ENCODE measurements at places on chromosomes 7 and 10. TPM values are rescaled to one million over a fixed set of nuclear protein-coding genes. Genes with fewer than 3 reads are reported as not detected.

DNA sequence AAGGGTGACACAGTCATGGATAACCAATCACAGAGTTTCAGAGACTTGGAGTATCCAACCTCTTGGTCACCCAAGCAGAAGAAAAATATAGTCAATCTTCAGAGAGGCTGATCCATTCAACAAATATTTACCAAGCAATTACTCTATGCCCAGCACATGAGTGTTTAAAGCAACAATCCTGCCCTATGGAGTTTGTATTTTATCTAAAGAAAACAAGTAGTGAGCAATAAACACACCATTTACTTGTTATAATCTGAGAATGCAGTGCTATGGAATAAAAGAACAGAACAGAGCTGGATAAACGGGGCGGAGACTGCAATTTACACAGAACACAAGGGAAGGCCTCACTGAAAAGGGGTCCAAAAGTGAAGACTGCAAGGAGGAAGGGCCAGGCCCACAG lies 63.8 kb downstream of the GRB10 start:
- no peak overlapping the region for H3K27ac ChIP-seq
- no peaks in the 10 kb centered on the region for H3K4me1 ChIP-seq
- DNase-seq = no peak
- no peaks in the 10 kb centered on the region for H3K27me3 ChIP-seq
- no peak overlapping the region for H3K4me3 ChIP-seq
- no peaks in the 10 kb centered on the region for H3K36me3 ChIP-seq

DNA sequence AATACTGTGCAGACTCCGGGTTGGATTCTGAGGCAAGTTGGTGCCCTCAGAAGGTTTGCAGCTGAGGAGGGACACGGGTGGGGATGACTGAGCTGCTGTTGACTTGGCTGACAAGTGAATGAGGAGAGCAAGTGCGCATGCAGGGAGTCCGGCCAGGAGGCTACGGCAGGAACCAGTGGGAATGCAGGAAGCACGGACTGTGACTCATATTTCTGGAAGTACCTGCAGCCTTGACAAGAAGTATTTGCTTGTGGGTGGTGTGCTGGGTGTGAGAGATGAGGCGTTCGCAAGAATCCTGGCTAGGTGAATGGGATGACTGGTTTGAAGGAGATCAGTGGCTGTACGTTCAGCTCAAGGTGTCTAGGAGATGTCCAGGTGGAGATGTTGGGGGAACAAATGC lies 30.8 kb upstream of the FXYD4 start:
- peaks cover 4% of the 10 kb centered on the region for H3K27me3 ChIP-seq
- peaks cover 38% of the 10 kb centered on the region for H3K4me1 ChIP-seq
- DNase-seq = no peak
- peak overlapping the region; percentile 31 for H3K27ac ChIP-seq

DNA sequence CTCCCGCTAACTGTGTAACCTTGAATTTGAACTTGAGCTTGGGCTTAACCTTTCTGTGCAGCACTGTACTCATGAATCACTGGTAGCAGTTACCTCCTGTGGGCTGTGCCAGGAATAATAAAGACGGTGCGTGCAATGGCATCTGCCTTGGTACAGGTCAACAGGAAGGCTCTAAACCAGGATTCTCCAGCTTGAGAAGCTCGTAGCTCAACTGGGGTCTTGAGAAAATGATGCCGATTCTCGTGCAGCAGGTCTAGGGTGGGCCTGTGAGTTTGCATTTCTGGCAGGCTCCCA lies 112.5 kb upstream of the ANLN start:
- peaks cover 4% of the 10 kb centered on the region for H3K27me3 ChIP-seq
- no peak for DNase-seq
- no peak overlapping the region for H3K27ac ChIP-seq
- no peak overlapping the region for H3K4me3 ChIP-seq
- H3K36me3 ChIP-seq = no peaks in the 10 kb centered on the region

GRCh38 chr10:14822879-14823755 lies 14.7 kb downstream of the CDNF start:
- no peak overlapping the region for H3K27ac ChIP-seq
- H3K4me1 ChIP-seq = peaks cover 22% of the 10 kb centered on the region
- DNase-seq = no peak
- no peak overlapping the region for H3K4me3 ChIP-seq

DNA sequence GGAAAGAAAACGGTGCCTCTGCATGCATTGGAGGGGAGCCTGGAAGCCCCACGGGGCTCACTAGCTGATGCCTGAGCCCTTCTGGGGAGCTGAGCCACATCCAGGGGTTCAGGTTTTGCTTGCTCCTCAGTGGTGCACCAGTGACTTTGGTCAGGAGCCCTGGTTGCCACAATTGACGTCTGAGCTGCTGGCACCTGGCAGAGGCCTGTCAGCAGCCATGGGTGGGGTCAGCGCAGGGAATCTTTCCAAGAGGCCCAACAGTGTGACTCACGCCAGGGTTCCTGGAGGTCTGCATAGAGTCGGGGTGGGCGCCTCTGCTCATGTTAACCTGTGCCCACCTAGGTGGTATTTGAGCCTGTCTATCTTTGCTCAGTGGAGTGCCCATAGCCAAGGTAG lies 138.7 kb downstream of the NEURL1 start:
- H3K27ac ChIP-seq = no peak overlapping the region
- DNase-seq = no peak
- H3K4me3 ChIP-seq = no peak overlapping the region
- H3K4me1 ChIP-seq = no peaks in the 10 kb centered on the region
- H3K36me3 ChIP-seq = peaks cover 1% of the 10 kb centered on the region
- H3K27me3 ChIP-seq = no peaks in the 10 kb centered on the region

DNA sequence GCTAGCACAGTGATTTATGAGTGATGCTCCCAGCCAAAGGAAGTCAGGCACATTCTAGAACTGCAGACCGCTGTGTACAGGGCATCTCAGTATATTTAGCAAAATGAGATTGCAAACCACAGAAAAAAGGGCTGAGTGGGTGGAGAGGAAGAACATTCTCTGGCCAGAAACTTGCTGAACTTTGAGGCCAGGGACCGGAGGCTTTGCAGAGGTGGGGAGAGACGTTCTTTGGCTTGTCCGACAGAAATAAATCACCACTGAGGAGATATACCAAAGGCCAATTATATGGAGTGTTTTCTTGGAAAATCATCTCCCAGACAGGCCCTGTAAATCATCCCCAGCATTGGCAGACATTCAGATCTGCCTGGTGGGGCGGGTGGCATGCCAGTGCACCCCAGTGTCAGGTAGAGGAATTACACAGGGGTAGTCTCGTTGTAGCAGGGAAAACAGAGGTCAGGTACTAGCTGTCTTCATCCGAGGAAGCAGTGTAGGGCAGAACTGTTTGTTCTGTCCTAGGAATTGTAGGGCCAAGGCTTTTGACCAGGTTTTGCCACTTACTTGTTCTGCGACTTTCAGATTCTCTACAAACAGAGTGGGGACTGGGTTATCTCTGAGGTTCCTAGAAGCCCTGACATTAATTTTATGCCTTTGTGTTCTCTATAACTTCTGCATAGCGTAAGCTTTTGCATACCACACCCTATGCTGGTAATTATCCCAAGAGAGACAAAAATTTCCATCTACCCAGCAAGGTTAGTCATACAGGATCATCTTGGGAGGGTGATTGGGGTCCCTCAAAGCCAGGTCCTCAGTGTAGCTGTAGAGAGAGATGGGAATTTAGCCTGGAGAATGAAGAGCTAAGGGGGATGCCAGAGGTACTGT lies 655.6 kb downstream of the LRMDA start:
- H3K27ac ChIP-seq = no peak overlapping the region
- no peaks in the 10 kb centered on the region for H3K27me3 ChIP-seq
- DNase-seq = no peak
- H3K4me3 ChIP-seq = no peak overlapping the region

DNA sequence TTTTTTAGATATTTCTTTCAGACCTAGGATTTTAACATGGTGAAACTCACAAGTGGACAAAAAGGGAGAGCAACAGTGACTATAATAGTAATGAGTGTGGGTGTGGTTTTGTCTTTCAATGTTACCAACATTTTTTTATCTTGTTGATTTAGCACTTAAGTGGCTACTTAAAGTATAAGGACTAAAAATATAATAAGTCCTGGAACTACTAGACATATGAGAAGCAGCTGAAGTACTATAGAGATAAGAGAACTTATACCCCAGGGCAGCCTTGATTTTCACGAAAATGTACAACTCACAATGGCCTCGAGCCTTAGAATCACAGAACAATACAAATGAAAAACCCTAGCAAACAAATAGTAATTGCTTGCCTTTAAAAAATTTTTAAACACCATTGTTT lies 1151.8 kb downstream of the TYW1 start:
- H3K4me3 ChIP-seq = no peak overlapping the region
- H3K36me3 ChIP-seq = no peaks in the 10 kb centered on the region
- no peaks in the 10 kb centered on the region for H3K4me1 ChIP-seq
- H3K27ac ChIP-seq = no peak overlapping the region

DNA sequence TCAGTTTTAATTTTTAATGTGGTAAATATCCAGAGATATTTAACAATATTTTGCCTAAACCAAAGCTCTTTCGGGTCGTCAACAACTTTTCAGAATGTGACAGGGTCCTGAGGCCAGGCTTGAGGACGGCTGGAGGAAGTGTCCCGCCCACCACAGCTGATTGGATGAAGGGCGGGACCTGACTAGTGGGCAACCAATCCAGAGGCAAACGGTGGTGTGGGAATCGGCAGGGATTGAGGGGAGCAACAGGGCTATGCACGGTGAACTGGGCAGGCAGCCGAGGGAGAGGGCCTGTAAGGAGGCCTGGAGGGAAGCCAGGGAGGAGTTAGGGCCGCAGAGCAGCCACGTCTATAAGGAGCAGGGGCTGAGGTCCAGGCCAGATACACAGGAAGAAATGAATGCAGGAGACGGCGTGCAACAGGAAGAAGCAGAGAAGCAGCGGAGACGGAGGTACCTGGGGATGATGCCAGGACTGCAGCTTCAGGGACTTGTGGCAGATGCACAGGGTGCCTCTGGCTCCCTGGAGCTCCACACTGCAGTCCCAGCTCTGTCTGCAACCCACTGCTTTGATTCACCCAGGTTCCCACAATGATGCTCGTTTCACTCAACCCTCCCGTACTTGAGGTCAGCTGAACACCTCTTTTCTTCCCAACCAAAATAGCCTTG lies 46.1 kb upstream of the ZMIZ1 start:
- DNase-seq = no peak
- H3K27me3 ChIP-seq = no peaks in the 10 kb centered on the region
- H3K4me1 ChIP-seq = peaks cover 14% of the 10 kb centered on the region
- H3K36me3 ChIP-seq = no peaks in the 10 kb centered on the region
- H3K27ac ChIP-seq = peak overlapping the region; percentile 37
- H3K4me3 ChIP-seq = peak overlapping the region; percentile 43

GRCh38 chr7:140857048-140857447 lies 67.7 kb downstream of the BRAF start:
- no peaks in the 10 kb centered on the region for H3K36me3 ChIP-seq
- no peak overlapping the region for H3K4me3 ChIP-seq
- DNase-seq = no peak
- no peaks in the 10 kb centered on the region for H3K4me1 ChIP-seq
- H3K27me3 ChIP-seq = no peaks in the 10 kb centered on the region

DNA sequence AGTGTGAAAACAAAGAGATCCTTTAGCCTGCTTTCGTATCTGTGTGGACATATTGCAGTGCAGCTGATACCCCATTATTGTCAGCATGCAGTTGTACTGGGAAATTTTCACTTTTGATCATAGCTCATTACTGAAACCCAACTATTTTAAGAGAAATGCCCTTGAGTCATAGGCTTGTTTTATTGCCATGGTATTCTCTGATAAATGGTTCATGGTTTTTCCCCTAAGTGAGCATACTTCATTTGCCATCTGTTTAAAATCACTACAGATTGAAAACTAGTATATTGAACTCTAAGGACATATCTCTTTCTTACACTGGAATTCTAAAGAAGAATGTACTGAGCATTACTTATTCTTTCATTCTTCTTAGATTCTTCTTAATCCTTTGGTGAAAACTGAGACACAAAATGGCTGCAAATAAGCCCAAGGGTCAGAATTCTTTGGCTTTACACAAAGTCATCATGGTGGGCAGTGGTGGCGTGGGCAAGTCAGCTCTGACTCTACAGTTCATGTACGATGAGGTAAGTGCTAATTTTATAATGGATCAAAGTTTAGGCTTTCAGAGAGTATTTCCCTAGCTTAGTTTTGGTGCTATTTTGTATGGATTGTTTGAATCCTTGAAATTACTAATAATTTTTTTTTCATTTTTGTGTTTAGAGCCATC lies 63.0 kb downstream of the RALA start:
- H3K4me3 ChIP-seq = no peak overlapping the region
- DNase-seq = no peak
- H3K36me3 ChIP-seq = peaks cover 20% of the 10 kb centered on the region
- H3K4me1 ChIP-seq = peaks cover 19% of the 10 kb centered on the region
- H3K27ac ChIP-seq = no peak overlapping the region

DNA sequence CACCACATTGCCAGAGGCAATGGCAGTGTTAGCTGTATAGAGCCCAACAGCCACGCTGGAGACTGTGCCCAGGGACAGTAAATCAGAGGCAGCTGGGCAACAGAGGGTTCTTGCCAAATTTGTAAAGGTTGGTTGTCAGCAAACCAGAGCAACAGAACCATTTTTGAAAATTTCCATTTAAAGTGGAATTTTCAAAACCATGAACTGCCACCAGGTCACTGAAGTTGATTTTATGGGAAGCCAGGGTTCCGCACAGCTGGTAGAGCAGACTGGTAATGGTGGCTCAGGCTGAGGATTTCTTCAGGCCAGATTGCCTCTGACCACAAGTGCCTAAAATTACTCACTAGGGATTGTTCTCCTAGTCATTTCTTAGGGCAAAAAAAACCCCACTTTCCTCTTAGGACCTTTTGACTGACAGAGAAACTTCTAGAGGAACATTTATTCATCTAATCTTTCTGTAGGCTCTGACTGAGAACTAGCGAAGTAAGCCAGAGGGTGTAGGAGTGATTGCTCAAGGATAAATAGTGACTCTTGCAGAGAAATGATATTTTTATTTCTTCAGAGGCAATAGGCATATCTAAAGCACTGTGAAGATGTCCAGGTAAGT lies 342.4 kb downstream of the BBS9 start:
- H3K36me3 ChIP-seq = no peaks in the 10 kb centered on the region
- DNase-seq = no peak
- H3K27me3 ChIP-seq = no peaks in the 10 kb centered on the region
- no peak overlapping the region for H3K4me3 ChIP-seq
- no peak overlapping the region for H3K27ac ChIP-seq

DNA sequence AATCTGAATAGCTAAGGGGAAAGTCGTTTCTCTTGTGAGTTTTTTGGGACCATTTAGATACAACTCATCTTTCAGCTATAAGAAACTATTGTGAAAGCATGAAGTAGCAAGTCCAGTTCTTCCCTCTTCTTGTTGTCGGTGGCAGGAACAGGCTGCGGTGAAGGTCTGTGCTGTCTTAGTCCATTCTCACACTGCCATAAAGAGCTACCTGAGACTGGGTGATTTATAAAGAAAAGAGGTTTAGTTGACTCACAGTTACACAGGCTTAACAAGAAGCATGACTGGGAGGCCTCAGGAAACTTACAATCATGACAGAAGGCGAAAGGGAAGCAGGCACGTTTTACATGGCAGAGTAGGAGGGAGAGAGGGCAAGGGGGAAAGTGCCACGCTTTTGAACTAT lies 261.8 kb downstream of the GATA3 start:
- peak overlapping the region; percentile 35 for H3K27ac ChIP-seq
- H3K36me3 ChIP-seq = peaks cover 14% of the 10 kb centered on the region
- no peak overlapping the region for H3K4me3 ChIP-seq
- peaks cover 61% of the 10 kb centered on the region for H3K4me1 ChIP-seq
- no peak for DNase-seq

The AKR1C8 gene
- total RNA-seq = 0.22 TPM

The CLDN3 gene
- total RNA-seq = not detected

The RBM20 gene
- total RNA-seq = not detected

The UCMA gene
- not detected for total RNA-seq

The IRF5 gene
- total RNA-seq = 21.2 TPM

The HTR5A gene
- total RNA-seq = not detected

The CPVL gene
- not detected for total RNA-seq

The HMX3 gene
- not detected for total RNA-seq

The SEMA3A gene
- total RNA-seq = 0.34 TPM

Data from activated T-helper 1 cell treated with anti-CD3 and anti-CD28 coated beads, Interleukin-12 subunit alpha, Interleukin-12 subunit beta, Interleukin-2, Interleukin-4 antibody, amounts not matched to agents 30 ng/mL and 10 ng/mL and 1 ng/mL, durations not matched to agents 14 hours and 24 hours and 36 hours (primary cell).